Cardiac septum (tissue), 1 donor: ENCODE measurements at places on chromosomes 5 and 9. TPM values are rescaled to one million over a fixed set of nuclear protein-coding genes. Genes with fewer than 3 reads are reported as not detected.

- no peak for DNase-seq
Measured at GRCh38 chr5:130065617-130066016, 161.4 kb downstream of the CHSY3 start.

DNA sequence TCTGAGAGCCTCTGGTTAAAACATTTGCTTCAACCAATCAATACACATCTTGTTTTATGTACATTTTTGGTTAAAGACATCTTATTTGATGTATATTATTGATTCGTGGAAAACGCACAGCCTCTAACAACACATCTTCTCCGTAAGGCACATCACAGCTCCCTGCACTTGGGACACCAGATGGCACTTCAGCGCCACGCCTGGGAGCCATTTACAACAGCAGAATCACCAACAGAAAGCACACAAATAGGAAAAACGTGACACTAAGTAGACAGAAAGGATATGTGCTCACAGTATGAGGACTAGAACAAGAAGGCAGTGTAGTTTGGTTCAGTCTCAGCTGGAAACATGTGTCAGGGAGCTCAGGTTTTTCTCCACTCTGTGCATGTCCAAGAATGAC, 199.7 kb downstream of the ROR2 start:
- no peak for DNase-seq

GRCh38 chr5:176889321-176890280, 9.5 kb downstream of the HK3 start:
- peak; percentile 63 for DNase-seq

DNA sequence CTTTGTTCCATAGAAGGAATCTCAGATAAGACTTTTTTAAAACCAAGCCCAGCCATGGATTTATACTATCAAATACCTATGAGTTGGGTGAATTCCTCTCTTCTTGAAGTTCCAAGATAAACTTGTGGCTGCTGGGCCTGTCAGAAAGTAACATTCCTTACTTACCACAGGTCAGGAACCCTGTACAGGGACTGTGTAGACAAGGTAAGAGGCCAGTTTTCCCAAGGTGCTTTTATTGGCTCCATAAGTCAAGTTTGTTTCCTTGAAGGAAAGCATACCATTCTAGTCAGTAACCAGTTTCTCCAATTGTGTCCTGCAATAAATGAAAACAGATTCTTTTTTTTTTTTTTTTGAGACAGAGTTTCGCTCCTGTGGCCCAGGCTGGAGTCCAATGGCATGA, 8.8 kb upstream of the CLTB start:
- no peak for DNase-seq

- DNase-seq: no peak
Measured at GRCh38 chr9:132245465-132245864, 83.6 kb downstream of the NTNG2 start.

DNA sequence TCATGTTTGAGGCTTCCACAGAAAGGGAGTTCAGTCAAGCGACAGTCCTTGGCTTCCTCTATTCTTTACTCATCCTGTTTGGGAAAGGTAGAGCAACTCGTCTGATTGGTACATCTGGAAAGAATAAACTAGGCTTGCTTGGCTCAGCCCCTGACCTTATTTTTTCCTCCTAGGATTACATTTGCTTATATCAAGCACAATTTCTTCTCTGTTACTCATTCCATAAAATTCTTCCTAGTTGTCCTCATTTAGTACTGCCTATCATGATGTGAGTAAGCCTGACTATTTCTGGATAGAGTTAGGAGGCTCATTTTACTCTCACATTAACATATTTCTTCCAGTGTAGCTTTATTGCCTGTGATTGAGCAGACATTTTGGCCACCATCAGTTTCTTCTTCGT, 10.9 kb upstream of the CARNMT1 start:
- DNase-seq: no peak

GRCh38 chr5:97338729-97339128, 155.7 kb upstream of the RIOK2 start:
- DNase-seq: no peak

- no peak for DNase-seq
Measured at GRCh38 chr9:106376689-106377088, 486.3 kb upstream of the ZNF462 start.

DNA sequence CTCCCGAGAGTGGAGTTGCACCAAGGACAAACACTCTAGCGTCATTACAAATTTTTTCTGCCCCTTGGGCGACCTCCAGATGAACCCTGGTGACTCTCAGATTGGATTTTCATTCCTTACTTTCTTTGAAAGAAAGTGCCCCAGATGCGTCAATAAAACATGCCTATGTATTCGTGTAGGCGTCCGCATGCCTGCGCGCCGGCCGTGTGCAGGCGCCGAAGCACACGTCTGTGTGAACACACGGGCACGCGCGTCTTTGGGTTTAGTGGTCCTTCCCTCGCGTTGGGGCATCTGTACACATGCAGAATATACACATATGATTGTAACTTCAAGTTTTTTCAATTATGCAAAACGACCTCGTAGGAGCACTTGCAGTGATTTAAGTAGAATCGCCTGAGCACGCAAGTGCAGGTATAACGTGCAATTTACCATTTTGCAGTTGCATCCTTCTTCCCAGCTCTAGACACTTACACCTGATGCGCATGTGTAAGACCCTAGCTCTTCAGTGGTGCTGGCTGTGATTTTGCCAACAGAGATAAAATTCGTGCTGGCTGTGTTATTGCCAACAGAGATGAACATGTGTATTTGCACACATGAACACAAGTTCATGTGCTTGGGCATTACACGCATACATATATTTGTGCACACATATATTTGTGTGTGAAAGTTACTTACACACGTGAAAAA, 1.9 kb upstream of the LHX2 start:
- no peak for DNase-seq

DNA sequence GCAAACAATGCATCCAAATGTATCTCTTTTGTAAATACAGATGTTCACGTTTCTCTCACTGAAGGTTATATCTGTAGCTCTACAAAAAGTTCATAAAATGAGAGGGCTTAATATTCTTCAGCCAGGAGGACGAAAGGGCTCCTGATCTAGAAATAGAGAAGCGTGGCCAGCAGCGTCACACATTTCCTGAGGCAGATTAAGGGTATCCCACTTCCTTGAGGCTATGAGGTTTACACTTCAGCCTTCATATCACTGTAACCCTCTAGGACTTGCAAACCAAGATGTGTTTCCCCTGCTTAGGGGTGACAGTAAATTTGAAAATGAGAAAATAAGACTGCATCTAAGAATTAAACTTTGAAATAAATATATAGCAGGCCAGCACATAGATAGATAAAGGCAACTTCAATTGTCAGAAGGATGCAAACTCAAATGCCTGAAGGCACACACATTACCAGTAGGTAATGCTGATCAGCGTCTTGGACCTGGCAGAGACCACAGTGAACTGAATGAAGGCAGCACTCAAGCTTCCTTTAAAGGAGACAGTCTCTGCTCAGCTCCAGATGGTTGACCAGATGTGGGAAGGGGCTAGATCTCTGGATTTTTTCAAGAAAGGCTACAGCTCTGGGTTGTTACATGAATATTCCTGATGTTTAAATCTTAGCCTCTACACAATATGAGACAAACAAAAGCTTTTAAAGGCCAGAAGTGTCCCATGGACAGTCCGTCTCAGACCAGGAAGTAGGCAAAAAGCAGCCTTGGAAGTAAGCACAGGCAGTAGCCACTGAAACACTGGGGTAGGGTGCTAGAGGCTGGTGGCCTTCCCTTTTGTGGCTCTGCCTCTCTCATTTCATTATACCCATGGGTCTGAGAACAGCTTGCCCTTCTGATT, 197.7 kb downstream of the MCTP1 start:
- DNase-seq: no peak

DNA sequence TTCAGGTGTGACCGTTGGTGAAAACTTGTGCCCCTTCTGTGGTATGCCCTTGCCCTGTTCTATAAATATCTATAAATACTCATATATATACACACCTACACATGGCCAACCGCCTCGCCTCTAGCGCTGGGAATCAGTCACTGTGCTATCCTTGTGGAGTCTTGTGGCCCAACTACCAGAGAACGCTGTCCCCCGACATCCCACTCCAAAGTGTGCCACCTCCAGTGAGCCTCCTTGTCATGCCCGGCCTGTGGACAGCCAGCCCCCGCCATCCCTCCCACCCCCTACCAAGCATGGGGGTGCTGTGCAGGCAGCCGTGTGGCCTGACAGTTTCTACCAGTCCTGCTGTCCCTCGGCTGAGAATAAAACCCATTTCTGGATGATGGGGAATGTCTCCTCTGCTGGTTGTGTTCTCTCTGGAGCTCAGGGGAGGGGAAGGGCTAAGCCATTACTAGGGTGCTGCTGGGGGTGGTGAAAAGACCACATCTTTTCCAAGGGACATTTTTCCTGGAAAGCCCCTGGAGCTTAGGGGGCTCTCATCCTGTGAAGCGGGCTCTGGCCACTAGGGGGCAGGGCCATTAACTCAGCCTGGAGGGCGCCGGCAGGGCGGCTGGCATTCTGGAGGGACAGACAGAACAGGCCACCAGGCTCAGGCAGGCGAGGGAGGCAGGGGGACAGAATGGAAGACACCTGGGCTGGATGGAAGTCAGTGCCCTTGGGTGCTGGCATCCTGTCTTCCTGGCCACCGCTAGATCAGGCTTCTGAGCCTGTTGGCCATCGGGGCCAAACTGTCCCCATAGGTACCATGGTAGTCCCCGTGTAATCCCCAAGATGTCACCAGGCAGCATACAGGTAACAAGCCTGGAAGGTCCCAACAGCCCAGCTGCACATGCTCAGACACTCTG, 20.7 kb downstream of the GOLGA2 start:
- DNase-seq: no peak

DNA sequence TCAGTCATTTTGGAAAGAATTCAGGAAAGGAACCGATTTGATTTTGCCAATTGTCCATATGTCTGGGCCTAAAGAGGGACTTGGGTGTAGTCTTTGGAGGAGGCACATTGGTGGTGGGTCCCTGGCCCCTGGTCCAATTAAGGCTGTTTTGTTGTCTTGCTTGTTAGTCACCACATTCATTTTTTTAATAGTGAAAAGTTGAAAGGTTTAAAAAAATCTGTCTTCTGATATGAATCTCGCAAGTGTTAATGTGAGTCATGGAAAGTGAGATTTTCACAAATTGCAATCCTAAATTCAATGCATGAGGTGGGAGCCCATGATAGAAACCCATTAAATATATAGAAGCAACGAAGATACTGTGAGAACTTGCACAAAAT, 165.9 kb upstream of the OTULINL start:
- DNase-seq: peak; percentile 3

- DNase-seq: no peak
Measured at GRCh38 chr9:130239363-130239695, 26.2 kb upstream of the HMCN2 start.

- DNase-seq: peak; percentile 91
Measured at GRCh38 chr9:35114840-35115628, 628 bp downstream of the ATOSB start.

GRCh38 chr5:58294598-58295305, 165.1 kb downstream of the PLK2 start:
- DNase-seq: no peak

- DNase-seq: no peak
Measured at GRCh38 chr9:88587885-88588649, 53.1 kb downstream of the NXNL2 start.

DNA sequence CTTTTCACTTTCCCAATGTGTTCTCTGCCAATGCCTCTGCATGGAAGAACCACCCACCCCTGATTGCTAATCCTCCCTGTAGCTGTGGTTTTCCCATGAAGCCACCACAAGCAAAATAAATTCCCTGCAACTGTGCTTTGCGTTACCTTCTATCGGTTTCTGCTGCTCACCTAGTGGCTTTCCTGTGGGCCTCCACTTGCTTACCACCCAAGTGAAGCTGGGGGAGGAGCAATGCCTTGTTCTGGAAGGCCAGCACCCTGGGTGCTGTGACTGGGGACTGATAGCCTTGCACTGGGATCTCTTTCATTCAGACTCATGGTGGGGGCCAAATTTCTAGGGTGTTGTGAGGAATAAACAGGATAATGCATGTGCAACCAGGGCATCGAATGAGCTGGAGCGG, 56.3 kb upstream of the GDNF start:
- no peak for DNase-seq

DNA sequence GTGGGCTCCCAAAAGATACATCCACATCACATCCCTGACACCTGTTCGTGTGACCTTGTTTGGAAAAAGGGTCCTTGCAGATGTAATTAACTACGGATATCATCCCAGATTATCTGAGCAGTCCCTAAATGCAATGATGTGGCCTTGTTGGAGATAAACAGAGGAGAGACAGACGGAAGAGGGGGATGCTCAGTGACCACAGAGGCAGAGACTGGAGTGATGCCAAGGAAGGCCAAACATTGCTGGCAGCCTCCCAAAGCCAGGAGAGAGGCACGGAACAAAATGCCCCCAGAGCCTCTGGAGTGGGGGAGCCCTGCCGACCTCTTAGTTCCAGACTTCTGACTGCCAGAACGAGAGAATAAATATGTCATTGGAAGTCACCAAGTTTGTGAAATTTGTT, 15.0 kb upstream of the VAV2 start:
- DNase-seq: no peak

DNA sequence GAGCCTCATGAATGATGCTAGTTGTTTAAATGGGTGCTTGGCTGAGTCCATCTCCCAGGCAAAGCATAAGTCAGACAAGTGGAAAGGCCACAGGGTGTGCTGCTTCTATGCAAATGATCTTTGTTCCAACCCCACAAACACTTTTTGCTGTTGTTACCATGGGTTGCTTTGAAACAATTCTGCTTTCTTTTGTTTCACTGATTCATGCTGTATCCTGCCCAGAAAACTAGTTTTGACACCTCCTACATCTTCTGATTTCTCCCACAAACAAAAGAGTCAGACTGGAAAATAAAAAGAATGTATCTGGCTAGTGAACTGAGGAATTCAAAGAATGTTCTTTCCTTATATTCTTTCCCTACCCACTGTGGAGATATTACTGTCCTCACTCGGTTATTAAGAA, 298.6 kb downstream of the DIRAS2 start:
- no peak for DNase-seq

DNA sequence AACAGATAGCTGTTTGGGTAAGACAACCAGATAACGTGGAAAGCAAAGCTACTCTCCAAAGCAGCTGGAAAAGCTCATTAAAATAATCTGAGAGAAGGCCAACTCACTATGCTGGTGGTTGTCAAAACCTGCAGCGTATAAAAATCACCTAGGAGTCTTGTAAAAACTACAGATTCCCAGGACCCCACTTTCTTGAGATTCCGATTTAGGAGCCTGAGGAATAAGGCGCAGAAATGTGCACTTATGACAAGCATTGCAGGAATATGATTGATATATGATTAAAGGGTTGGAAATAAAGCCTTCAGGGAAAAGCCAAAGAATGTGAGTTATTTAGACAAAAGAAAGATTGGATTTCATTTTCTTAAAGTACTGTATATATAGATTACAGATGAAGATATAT, 285.0 kb upstream of the PTGER4 start:
- DNase-seq: no peak

- DNase-seq: no peak
Measured at GRCh38 chr5:170169996-170170395, 62.8 kb upstream of the C5orf58 start.

GRCh38 chr5:59484618-59485017, 408.9 kb downstream of the PDE4D start:
- no peak for DNase-seq

The NIM1K gene
- 0.08 TPM for total RNA-seq

The AQP3 gene
- 7.7 TPM for total RNA-seq

The NFIB gene
- total RNA-seq: 129 TPM

The ADAMTS13 gene
- total RNA-seq: 3.3 TPM

The C8G gene
- 3.4 TPM for total RNA-seq

The SPATA31C1 gene
- not detected for total RNA-seq

The IFNA14 gene
- total RNA-seq: not detected

The DND1 gene
- total RNA-seq: 0.48 TPM

The LCN1 gene
- not detected for total RNA-seq

The ICE1 gene
- total RNA-seq: 19.8 TPM

The GARIN3 gene
- total RNA-seq: not detected
